Fibroblast of skin of right quadriceps (primary cell): ENCODE measurements at places on chromosomes 3 and 15.

GRCh38 chr15:99481113-99481950 lies 84.5 kb upstream of the MEF2A start:
- no peak for DNase-seq

DNA sequence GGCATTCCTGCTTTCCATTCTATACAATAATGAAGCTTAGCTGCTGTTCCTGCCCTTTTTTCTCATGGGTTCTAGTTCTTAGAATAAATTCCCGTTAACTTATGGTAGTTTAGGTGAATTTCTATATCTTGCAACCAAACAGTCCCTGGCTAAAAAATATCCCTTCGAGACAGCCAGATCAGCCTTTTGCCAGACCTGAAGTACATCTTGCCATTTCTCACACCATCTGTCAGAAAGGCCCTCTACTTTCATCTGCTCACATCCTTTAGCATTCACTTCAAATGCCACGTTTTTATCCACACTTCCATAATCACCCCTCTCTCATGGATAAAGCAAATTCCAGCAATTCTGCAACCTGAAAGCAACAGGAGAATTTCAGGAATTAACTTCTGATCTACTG lies 145.4 kb downstream of the GAP43 start:
- DNase-seq = no peak

DNA sequence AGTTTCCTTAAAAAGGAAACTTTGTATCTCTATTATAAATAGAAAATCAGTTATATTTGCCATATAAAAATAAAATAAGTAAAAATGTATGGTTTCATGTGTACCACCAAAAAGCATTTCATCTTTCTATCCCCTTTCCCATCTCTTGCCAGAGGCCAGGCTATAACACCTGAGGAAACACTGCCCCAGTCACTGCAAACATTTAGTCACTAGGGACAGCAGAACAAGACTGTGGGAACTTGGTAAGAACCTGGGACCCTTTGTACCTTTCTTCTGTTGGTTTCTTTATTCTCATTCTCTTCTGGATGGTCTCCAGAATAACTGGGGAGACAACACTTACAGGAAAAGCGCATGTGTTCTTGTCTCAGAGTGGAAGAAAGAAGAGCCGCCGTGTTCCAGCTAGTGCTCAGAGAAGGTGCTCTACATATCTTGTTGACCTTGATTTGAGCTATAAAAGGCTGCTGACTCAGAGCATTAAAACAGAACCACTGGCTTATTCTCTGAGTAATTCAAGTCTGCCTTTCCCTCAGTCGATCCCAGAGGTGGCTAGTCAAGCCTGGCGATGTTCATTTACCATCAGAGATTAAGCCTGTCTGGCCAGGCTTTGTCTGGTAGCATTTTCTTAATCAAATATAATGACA lies 361.6 kb downstream of the RBMS3 start:
- DNase-seq = peak; percentile 79

DNA sequence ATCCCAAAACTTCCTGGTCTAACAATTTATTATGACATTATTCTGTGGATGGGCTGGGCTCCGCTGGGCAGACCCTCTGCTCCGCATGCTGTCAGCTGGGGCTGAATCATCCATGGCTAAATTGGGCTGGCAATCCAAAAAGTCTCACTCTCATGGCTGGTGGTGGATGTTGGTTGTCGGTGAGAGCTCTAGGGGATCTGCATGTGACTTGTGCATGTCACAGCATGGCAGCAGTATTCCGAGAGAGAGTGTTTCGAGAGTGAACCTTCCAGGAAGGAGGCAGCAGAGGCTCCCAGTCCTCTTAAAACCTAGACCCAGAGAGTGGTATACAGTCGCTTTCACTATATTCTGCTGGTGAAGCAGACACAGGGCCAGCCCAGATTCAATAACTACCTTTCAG lies 9.9 kb downstream of the RARB start:
- DNase-seq = no peak

GRCh38 chr3:141268306-141268705 lies 36.7 kb downstream of the PXYLP1 start:
- no peak for DNase-seq
